SHP77 treated with DMSO at 0.1 percent for 48 hours (cell line): ENCODE measurements at places on chromosomes 13 and 19.
A peak's percentile ranks its signal among the peaks of the same experiment; 100 is the strongest.

DNA sequence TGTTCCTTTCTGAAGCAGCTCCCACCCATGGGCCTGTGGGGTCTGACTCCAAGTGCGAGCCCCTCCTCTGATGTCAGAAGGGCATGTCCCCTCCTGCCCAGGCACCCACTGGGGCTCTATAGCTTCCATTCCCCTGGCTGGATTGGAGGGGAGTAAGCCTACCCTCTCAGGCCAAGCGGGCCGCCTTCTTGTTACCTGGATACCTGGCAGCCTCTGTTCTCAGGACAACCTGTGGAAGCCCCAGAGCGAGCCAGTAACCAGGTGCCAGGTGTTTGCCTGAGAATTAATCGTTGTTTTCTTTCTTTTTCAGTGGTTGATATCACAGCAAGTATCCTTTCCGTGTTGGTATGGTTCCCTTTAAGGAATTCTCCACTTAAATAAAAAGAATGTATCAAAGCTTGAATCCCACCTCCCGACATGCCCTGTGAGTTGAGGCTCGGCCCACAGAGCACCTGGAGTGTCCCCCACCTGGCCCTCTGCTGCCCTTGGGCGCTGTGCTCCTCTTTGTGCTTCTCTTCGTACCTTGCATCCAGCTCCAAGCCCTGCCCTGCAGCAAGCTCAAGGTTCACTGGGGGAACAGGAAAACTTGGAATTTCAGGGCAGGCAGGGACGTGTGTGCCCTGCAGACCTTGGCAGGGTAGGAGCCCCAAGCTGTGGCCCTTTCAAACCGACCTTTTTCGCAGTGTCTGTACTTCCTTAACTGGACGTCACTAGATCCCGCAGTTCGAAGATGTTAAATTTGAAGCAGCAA is 15.0 kb downstream of the MAU2 start:
- no peak for DNase-seq

DNA sequence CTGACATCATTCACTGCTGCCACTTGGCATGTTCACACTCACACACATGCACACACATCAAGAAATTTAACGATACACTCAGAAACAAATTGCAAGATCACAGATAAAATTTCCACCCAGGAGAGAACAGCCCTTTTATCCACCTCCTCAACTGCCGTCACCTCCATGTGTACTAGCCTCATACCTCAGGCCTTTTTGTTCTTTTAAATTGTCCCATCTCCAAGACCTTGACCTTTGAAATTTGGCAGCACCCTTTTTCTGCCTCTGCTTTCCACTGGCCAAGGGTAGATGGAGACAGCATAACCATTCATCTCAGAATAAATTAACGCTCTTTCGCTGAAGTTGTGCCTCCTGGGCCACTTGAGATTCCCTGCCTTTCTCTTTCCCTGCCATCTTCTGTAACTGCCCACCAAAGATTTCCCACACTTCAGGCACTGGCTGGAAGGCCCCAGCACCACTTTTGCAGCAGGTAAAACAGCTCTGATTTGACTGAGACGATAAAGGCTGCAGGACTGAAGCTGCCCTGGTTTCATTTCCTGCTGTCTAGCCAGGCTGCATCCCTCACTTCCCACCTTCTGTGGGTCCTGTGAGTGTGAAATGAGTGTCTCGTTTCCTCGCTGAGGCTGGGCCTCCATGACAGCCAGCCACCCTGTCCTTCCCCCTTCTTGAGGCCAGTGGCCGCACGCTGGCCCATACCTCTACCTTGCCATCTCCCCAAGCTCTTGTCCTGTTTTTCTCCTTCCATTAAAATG is 39.3 kb downstream of the MBNL2 start:
- no peak for DNase-seq

DNA sequence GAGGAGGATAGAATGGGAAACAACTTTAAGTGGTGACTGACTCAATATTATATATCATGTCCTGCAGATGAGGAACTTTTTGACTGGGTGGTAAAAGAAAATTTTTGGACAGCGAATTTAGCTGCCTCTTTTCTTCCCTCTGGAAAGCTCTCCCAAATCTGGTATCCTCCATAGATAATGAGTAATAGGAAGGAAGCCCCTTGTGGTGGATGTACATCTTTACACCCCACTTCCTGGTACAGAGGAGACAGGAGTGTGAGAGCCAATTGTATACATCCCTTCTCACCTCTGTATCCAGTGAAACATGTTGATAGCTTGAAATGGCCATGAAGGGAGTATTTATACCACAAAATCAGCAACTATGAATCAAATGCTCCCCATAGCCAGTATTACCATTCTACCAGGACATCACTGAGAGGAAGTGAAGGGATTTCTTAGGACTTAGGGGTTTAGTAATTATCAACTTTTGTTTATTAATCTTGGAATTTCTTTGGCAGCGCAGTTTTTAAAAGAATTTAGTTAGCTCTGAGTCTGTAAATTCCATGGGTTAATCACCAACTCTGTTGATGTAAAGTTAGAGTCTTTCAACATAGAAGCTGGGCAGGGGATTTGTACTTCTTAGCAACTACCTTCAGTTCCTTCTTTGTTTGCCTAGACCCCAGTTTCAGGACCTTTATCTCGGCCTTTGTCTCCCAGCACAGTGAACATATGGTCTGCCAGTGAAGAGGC is 17.0 kb upstream of the TDRD3 start:
- no peak for DNase-seq

GRCh38 chr13:51953347-51954195 is 57.7 kb downstream of the ATP7B start:
- DNase-seq, result no peak

- DNase-seq, result no peak
These were observed 15.9 kb downstream of the KL start for GRCh38 chr13:33032037-33032625.

- no peak for DNase-seq
These were observed 64.0 kb downstream of the ALOX5AP start for GRCh38 chr13:30799356-30799824.

GRCh38 chr13:43432958-43433357 is 353.8 kb downstream of the ENOX1 start:
- no peak for DNase-seq

DNA sequence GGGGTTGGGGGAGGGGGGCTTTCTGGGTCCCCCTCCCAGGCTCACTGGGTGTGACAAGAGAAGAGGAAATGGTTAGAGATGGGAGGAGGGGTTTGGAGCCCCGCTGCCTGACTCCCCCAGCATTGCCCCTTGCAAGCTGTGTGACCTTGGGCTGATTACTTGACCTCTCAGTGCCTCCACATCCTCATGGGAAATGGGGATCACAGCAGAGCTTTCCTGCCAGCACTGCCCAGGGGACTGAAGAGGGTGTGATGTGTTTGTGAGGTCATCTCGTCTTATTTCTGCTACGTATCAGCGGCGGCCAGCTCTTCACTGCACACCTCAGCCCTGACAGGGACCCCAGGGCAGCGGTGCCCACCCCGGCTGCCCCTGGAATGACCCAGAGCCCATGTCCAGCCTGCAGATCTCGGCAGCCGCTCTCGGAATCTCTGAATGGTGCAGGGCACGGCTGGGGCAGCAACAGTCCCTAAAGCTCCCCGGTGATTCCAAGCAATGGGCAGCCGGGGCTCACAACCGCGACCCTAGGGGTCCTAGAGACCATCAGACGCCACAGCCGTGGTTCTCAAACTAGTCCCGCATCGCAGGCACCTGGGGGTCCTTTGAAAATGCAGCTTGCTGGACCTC is 8.4 kb downstream of the PNMA8B start:
- DNase-seq, result no peak

GRCh38 chr19:4234862-4235201 is 5.5 kb downstream of the EBI3 start:
- peak; percentile 15 for DNase-seq

DNA sequence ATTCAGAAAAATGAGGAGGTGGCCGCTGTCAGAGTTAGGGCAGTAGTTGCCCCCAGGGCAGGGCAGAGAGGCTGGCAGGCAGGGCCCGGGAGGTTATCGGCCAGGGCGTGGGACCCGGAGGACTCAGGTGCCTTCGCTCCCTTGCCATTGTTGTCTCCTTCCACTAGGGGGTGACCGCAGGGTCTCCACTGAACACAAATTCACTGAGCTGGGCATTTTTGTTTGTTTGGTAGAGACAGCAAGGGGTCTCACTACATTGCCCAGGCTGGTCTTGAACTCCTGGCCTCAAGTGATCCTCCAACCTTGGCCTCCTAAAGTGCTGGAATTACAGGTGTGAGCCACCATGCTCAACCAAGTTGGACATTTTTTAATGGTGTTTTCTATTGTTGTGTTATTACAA is 25.1 kb downstream of the CARS2 start:
- no peak for DNase-seq

- DNase-seq, result no peak
These were observed 3.7 kb downstream of the FAM174C start for GRCh38 chr19:1278713-1279660.

GRCh38 chr13:106417467-106418110 is 117.9 kb downstream of the EFNB2 start:
- no peak for DNase-seq

- no peak for DNase-seq
These were observed 18.4 kb upstream of the KPNA3 start for GRCh38 chr13:49810567-49811526.

DNA sequence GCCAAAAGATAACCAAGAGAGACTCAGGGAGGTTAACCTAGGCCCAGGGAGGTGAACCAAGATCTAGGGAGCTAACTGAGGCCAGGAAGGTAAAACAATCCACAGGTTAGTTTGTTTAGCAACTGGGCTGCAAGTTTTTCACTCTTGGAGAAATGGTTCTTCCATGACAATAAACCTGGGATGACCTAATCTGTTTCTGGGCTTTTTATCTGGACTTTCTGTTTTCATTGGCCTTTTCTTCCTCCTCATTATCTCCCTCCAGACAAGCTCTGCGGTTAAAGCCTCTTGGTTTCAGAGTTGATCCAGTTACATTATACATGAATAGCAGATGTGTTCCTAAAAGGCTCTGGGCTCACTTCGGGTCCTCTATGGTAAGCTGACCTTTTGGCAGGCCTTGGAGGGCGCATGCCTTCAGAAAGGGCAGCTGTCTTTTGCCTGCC is 44.2 kb downstream of the PCDH8 start:
- DNase-seq, result no peak

DNA sequence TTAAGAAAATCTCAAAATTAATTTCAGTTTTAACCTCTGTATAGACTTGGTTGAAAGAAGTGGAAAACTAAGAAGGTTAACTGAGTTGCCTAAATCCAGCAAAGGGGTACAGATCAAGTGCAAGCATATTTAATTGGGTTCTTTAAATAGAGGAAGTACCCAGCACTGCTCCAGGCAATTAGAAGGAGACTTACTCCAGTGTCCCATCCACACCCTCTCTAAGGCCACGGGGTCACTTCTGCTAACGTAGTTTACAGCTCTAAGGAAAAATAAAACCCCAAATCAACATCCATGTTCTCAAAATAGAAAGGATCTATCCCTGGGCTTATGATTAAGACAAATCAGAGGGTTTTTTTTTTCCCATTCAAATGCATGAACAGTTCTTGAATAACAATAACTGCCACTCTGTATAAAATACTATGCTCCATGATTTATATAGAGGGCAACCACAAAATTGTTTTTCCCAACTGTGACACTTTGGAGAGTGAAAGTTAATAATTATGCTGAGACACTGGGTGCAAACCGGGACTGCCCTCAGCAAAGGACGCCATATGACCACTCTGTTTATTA is 4.6 kb downstream of the FRY start:
- DNase-seq, result no peak

GRCh38 chr19:47377208-47377701 is 28.1 kb downstream of the DHX34 start:
- DNase-seq, result no peak

GRCh38 chr13:98845742-98846141 is 93.3 kb upstream of the SLC15A1 start:
- DNase-seq, result no peak

- DNase-seq, result no peak
These were observed 64.1 kb downstream of the ZNF429 start for GRCh38 chr19:21569494-21569865.

GRCh38 chr13:77522444-77522843 is 13.1 kb upstream of the SCEL start:
- no peak for DNase-seq

DNA sequence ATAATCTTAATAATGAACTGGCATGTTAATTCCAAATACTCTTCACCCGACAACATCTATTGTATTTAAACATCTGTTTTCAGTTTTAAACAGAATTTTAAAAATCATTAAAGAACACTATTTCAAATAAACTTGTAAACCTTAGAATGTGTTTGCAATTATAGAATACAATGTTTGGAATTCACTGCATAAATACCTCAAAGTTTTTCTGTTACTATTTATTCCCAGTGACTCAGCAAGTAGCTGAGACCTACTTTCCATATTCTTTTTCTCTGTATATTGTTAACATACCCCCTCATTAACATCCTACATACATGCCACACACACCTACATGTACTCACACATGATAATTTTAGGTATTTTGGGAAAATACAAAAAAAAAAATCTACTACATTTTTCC is 1134.3 kb downstream of the SLITRK1 start:
- no peak for DNase-seq
